ENCODE measurements at places on chromosomes 3 and 15.

DNA sequence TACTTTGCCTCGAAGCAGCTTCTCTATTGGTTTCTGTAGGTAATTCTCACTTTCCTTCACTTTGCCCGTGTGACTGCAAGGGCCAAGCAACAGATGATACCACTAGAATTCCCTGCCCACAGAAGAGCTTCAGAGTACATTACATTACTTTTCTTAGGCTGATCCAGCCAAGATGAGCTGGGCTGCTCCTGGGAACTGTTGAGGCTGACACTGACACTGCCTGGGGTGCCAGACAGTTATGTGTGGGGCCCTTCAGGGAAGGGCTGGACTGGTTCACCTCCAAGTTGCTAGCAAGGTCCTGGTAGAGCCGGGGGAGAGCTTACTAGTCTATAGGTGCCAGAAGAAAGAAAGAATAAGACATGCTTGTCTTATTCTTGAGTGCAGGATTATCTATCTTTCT lies 19.0 kb downstream of the GORASP1 start:
- no peak for DNase-seq

DNA sequence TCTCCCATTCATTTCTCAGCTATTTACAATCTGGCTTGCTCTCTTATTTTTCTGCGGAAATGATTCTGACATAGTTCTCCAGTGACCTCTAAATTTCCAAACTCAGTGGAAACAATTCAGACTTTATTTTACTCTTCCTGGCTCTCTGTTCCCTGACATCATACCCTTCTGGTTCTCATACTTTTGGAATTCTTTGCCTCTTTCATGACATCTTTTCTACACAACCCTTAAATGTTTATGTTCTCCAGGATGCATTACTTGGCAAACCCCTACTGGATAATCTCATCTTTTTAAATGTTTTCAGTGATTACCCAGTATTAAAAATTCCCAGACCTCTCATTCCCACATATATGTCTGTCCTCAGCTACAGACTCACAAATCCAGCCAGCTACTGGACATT lies 23.9 kb upstream of the PLSCR4 start:
- DNase-seq = peak; percentile 34

DNA sequence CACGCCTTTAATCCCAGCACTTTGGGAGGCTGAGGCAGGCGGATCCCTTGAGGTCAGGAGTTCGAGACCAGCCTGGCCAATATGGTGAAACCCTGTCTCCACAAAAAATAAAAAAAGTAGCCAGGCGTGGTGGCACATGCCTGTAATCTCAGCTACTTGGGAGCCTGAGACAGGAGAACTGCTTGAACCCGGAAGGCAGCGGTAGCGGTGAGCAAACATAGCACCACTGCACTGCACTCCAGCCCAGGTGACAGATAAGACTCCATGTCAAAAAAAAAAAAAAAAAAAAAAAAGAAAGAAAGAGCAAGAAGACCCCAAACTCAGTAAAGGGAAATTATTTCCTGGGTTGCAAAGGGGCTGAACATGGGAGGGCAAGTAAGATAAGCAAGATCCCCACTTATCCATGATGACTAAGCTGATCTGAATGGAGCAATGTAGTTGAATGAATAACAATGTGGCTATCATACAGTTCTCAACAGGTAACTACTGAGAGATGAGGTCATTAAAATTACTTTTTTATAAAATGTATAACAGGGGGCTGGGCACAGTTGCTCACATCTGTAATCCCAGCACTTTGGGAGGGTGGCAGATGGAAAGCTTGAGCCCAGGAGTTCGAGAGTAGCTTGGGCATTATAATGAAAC lies 46.0 kb downstream of the RBM15B start:
- no peak for DNase-seq

- no peak for DNase-seq
These were observed 9.2 kb downstream of the SKIC8 start for GRCh38 chr15:78290222-78290621.

DNA sequence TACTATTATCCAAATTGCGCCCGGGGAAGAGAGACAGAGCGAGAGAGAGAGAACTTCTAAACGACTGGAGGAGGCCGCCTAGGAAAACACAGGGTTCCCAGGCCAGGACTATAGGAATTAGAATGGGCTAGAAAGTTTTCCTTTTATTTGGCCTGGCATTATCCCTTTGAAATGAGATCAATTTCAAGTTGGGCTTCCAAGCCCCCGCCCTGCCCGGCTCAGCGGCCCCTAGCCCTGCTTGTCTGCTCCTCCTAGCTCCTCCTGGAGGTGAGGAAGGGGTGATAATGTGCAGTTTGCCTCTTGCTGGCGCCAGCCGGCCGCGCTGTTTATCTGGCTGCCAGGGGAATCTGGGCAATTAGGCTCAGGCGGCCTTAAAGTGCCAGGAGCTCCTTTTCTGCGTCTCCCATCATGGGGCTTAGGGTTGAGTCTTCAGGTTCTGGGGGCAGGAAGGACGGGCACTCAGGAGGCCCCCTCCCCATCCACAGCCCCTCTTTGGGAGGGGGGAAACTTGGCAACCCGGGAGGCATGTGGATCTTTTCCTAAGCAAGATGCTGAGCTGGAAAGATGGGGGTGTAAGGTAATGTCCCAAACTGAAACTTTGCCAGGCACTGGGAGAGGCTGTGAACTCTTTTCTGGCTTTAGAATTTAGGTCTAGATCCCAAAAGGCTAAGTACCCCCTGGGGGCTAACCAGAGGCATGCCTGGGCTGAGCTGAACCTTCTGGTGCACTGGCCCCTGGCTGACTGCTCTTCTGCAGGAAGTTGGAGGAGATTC lies 5.5 kb downstream of the SMAD6 start:
- DNase-seq = peak; percentile 63

DNA sequence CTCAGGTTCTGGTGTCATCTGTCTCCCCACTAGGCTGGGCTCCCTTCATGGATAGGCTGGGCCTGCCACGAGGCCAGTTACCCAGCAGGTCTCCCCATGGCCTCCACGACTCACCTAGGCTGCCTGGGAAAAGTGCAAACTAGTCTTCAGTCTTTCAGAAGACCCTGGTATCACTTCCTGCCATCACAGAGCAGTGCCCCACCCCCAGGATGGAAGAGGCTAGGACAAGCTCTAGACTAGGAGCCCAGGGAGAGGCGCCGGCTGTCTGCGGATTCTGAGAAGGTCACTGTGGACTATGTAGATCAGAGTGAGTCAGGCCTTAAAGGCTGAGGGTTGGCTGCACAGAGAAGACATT lies 63.7 kb downstream of the CORO2B start:
- DNase-seq = no peak

DNA sequence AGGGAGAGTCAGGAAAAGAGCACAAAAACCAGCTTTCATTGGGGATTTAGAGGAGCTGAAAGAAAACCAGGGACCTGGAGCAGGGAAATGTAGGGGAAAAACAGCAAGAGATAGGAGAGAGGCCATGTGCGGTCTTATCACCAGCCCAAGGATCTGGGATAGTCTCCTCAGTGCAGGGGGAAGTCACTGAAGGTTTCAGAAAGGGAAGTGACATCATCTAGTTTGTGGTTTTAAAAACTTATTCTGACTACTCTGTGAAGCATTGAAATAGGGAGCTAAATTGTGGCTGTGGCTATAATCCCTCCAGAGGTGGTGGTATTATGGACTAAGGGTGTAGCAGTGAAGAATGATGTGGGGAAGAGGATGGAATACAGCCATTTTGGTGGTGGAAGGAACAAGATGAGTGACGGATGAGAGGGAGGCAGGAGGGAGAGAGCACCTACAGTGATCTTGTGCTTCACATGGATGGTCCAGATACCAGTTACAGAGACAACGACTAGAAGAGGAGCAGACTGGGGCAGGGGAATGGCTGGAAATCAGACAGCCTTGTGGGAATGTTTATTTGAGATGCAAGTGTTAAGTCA lies 72.7 kb downstream of the HMG20A start:
- DNase-seq = no peak

- DNase-seq = no peak
These were observed 512.6 kb downstream of the PLOD2 start for GRCh38 chr3:145648396-145648795.
